NCI-H2107 (cell line): ENCODE measurements at places on chromosomes 13 and 19.
A peak's percentile ranks its signal among the peaks of the same experiment; 100 is the strongest.

- no peak for DNase-seq
Measured at GRCh38 chr13:50326811-50327210, 311.6 kb downstream of the KCNRG start.

- no peak for DNase-seq
Measured at GRCh38 chr13:110305001-110305400, 2.0 kb downstream of the COL4A1 start.

DNA sequence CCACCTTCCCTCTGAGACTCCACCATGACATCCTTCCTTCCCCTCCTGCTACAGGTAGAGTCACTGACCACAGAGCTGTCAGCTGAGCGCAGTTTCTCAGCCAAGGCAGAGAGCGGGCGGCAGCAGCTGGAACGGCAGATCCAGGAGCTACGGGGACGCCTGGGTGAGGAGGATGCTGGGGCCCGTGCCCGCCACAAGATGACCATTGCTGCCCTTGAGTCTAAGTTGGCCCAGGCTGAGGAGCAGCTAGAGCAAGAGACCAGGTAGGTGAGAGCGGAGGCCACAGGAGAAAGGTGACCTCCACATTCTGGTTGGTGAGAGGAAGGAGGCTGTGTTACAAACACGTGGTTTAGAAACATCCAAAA lies 27.6 kb downstream of the KCNC3 start:
- DNase-seq, result no peak

DNA sequence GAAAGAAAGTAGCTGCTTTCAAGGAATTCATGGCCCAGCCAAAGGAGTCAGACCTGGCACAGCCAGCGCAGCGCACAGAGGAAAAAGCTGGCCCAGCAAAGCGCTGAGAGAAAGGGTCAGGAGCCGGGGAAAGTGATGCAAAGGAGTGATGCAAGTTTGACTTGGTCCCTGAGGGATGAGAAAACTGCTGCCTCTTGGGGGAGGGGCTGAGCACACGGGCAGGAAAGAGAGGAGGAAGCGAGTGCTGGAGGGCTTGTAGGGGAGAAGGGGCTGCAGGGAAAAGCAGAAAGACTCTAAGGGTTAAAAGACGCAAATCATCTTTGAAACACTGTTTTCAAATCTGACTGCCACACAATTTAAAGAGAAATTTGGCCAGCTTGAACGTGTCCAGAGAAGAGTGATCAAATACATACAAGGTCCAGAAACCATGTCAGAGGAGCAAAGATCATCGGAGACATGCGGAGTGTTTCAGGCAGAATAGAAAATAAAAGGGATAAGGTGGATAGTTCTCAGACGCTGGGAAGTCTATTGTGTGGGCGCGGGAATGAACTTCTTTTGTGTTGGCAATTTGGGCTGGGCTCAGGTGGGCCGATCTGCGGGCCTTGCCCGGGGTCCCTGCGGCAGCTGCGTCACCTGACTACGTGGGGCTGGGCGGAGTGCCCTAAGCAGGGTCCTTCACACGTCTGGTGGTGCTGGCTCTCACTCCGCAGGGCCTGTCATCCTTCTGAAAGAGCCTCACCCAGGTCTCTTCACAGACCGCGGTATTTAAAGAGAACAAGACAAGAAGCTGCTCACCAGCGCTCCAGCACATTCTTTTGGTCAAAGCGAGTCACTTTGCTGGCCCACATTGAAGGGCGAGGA lies 18.1 kb downstream of the N4BP2L1 start:
- DNase-seq, result no peak

- DNase-seq, result no peak
Measured at GRCh38 chr13:85993567-85993966, 194.3 kb upstream of the SLITRK6 start.

DNA sequence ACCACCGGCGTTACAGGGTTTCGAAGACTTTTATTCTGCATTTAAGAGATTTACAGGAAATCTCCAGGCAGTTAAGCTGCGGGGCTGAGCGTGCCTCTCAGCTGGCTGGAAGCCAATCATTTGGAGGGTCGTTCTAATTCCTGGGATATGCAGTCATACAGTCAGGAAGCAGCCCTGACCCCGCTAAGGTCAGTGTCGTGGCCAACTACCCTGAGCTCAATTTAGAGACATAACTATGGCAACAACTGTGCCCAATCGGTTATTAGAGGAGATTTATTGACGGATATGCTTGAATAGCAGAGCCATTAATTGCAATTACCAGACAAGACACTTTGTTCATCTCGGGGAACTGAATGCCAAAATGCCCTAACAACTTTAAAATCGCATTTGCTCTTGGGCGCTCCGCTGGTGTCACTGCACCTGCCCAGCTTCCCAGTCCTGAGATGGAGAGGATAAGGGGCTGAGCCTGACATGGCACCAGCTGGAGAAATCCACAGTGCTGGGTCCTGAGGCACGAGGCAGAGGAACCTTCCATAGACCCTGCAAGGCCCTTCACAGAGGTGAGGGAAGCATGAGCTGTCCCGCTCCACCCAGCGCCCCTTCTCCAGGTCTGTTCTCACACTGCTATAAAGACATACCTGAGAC lies 15.1 kb upstream of the ZNF507 start:
- no peak for DNase-seq

DNA sequence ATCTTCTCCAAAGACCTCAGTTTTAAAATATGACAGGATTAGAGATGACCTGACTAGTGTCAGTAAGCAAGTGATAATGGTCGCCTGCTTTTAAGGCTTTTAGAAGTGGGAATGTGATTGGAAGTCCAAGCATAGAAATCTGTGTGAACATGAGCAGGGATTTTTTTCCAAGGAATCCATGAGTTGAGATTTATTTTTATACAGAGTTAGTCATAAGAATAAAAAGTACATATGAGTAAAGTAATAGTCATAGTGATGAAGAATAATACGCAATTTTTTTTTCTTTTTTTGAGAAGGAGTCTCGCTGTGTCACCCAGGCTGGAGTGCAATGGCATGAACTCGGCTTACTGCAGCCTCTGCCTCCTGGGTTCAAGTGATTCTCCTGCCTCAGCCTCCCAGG lies 1.6 kb downstream of the ZNF546 start:
- DNase-seq, result no peak

- DNase-seq, result no peak
Measured at GRCh38 chr19:2488942-2489731, 13.2 kb downstream of the GADD45B start.

DNA sequence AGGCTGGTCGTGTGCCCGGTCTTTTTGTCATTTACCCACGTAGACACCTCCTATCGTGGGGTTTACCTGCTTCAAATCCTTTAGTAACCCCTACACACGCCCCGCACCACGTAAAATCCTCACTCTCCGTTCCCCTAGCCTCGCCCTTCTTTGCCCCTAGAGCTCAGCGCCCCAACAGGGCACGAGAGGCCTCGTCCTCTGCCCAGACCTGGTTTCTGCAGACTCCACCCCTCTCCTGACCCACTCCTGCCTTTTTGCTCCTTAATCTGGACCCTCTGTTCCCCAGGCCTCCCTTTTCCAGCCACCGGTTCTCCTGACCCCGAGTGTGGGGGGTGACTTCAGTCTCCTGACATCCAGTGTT lies 412 bp downstream of the ZNF528 start:
- no peak for DNase-seq

DNA sequence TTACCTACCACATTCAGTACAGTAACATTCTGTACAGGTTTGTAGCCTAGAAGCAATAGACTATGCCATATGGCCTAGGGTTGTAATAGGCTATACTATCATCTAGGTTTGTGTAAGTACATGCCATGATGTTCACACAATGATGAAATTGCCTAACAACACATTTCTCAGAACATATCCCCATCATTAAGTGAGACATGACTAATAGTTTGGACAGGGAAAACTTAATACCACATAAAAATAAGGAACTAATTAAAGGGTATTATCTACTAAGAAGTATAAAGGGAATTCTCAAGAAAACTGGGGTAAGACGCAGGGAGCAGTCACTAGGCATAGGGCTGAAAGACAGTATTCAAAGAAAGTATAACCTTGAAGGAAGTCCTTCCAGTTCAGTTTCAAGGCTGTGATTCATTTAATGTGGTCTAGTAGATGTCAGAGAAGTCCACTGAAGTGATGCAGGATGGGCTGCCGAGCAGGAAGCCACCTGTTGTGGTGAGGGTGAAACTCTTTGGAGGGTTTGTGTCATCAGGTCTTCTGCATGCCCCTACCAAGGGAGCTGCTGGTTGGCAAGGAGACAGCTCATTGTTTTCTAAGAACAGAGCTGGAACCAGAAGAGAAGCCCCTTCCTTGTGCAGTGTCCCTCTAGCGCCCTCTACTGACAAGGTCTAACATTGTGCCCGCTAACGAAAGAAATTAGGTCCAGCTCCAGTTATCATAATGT lies 122.9 kb downstream of the OLFM4 start:
- peak; percentile 29 for DNase-seq

DNA sequence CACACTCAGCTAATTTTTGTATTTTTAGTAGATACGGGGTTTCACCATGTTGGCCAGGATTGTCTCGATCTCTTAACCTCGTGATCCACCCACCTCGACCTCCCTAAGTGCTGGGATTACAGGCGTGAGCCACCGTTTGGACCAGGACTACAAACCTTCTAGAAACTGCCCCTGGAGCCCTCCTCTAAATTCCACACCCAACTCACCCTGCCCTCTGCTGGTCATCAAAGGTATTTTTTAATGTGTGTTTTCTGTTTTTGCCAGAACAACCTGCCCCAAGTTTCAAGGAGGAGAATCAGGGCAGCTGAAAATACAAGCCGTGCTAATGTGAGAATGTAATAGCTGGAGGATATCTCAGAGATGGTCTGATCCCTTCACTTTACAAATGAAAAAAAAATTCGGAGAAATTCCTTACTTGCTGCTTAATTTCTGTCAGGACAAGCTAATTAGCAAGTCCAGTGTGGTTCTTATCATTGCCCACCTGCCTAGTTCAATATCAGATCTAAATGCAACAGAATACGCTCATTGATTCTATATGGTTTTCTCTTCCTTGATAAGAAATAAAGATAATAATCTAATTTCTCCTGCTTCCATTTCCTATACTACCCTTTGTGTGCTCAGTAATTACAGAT lies 4.1 kb downstream of the ATP8A2 start:
- no peak for DNase-seq

GRCh38 chr13:23615395-23616081 lies 45.3 kb downstream of the TNFRSF19 start:
- no peak for DNase-seq
